Sigmoid colon (tissue), 7 donors: ENCODE measurements at places on chromosomes 13 and 19. TPM values are rescaled to one million over a fixed set of nuclear protein-coding genes. Genes with fewer than 3 reads are reported as not detected.

The ZNF724 gene
- 2.5 TPM for total RNA-seq

DNA sequence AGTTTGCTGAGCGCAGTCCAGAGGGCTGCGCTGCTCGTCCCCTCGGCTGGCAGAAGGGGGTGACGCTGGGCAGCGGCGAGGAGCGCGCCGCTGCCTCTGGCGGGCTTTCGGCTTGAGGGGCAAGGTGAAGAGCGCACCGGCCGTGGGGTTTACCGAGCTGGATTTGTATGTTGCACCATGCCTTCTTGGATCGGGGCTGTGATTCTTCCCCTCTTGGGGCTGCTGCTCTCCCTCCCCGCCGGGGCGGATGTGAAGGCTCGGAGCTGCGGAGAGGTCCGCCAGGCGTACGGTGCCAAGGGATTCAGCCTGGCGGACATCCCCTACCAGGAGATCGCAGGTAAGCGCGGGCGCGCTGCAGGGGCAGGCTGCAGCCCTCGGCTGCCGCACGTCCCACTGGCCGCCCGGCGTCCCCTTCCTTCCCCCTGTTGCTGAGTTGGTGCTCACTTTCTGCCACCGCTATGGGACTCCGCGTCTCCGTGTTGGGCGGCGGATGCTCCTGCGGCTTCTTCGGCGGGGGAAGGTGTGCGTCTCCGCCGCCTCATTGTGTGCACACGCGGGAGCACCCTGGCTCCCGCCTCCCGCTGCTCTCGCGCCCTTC, 772 bp downstream of the GPC6 start:
- peak overlapping the region; percentile 81 for H3K27ac ChIP-seq
- peak; percentile 70 for DNase-seq
- no peaks in the 10 kb centered on the region for H3K27me3 ChIP-seq
- no peaks in the 10 kb centered on the region for H3K36me3 ChIP-seq
- H3K4me1 ChIP-seq = no peaks in the 10 kb centered on the region

DNA sequence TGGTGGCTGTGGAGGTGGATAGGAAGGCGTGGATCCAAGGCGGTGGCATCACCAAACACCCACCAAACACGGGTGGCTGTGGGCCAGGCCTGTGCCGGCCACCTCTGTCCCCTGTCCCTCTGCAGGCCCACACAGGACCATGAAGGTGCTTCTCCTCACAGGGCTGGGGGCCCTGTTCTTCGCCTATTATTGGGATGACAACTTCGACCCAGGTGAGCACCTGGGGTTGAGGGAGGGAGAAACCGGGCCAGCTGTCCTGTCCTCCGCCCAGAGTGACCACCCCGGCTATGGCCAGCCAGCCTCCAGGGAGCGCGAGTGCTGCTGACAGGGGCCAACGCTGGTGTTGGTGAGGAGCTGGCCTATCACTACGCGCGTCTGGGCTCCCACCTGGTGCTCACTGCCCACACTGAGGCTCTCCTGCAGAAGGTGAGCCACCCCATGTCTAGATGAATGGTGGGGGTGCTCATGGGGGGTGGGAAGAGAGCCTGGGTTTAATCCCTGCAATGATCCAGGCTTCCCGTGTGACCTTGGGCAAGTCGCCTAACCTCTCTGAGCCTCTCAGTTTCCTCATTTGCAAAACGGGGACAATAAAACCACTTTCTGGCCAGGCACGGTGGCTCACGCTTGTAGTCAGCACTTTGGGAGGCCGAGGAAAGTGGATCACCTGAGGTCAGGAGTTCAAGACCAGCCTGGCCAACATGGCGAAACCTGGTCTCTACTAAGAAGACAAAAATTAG, 4.0 kb downstream of the HSD11B1L start:
- no peaks in the 10 kb centered on the region for H3K36me3 ChIP-seq
- DNase-seq = no peak
- H3K4me1 ChIP-seq = no peaks in the 10 kb centered on the region
- H3K27ac ChIP-seq = no peak overlapping the region

- no peak overlapping the region for H3K27ac ChIP-seq
- H3K4me1 ChIP-seq = no peaks in the 10 kb centered on the region
- no peaks in the 10 kb centered on the region for H3K27me3 ChIP-seq
Observed at GRCh38 chr19:8686549-8686948, 12.0 kb downstream of the ACTL9 start.

The CD70 gene
- not detected for total RNA-seq

The ZNF766 gene
- total RNA-seq = 10.3 TPM

GRCh38 chr13:109707044-109707741, 79.2 kb downstream of the IRS2 start:
- H3K4me3 ChIP-seq = no peak overlapping the region
- H3K27ac ChIP-seq = no peak overlapping the region
- H3K4me1 ChIP-seq = no peaks in the 10 kb centered on the region
- no peak for DNase-seq

- H3K36me3 ChIP-seq = no peaks in the 10 kb centered on the region
- H3K27ac ChIP-seq = no peak overlapping the region
- DNase-seq = no peak
- no peaks in the 10 kb centered on the region for H3K27me3 ChIP-seq
- no peak overlapping the region for H3K4me3 ChIP-seq
- no peaks in the 10 kb centered on the region for H3K4me1 ChIP-seq
Observed at GRCh38 chr19:28553005-28553404, 659.9 kb downstream of the UQCRFS1 start.

DNA sequence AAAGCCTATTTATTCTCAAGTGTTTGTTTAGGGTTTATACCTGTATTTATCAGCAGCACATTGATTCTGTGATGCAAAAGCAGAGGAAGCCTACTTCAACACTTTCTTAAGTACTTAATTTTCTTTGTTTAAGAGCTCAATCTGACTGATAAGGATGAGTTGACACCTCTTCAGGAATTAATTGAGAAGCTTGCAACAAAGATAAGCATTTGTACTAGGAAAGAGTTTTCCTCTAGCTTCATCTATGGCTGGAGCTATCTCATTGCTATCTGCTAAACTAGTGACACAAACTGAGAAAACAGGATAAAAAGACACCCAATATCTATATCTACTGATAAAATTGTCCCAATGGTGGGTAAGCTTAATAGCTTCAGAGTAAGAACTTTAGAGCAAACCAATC, 170.1 kb upstream of the SLITRK6 start:
- no peak for DNase-seq
- no peaks in the 10 kb centered on the region for H3K4me1 ChIP-seq
- H3K27ac ChIP-seq = no peak overlapping the region
- no peaks in the 10 kb centered on the region for H3K36me3 ChIP-seq
- no peak overlapping the region for H3K4me3 ChIP-seq
- no peaks in the 10 kb centered on the region for H3K27me3 ChIP-seq

GRCh38 chr19:39224910-39225309, 19.9 kb downstream of the IFNL3 start:
- H3K27ac ChIP-seq = no peak overlapping the region
- H3K4me1 ChIP-seq = no peaks in the 10 kb centered on the region

DNA sequence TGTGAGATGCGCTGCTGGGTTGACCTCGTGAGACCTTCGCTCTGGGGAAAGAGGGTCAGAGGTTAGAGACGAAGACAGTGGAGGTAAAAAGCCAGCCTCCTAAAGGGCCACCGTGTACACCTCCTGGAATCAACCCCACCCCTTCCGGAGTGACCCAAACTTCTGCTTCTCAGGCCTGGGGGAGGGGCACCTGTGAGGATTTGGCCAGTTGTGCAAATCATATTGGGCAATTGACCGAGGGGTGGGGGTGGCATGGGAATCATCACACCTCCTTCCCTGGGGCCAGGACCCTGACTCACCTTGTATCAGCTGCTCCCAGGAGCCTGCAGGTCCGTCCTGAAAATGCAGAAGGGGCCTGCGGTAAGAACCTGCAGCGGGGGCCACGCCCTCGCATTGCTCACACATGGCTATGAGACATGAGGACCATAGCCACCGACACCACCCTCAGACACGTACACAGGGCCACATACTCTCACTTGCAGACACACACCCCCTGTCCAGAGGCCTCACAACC, 2.8 kb downstream of the TNFSF14 start:
- H3K27me3 ChIP-seq = peaks cover 5% of the 10 kb centered on the region
- no peaks in the 10 kb centered on the region for H3K4me1 ChIP-seq
- DNase-seq = no peak

DNA sequence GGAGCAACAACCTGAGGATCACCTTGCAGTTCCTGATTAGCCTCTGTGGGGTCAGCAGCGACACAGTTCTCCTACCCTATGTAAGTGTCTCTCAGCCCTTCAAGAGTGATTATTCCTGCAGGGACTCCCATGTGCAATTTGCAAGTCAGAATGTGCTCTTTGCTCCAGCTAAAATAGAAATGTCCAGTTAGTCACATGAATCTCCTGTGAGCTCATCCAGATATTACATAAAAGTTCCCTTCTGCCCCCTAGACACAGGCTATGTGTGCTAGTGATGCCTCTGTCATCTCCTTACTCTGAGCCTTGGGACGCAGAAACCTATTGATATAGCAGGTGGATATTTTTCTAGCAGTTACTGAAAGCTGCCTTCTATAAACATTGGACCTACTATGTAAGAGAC, 105.5 kb downstream of the ZAR1L start:
- no peaks in the 10 kb centered on the region for H3K27me3 ChIP-seq
- peaks cover 8% of the 10 kb centered on the region for H3K36me3 ChIP-seq
- no peak overlapping the region for H3K27ac ChIP-seq

The KLK8 gene
- not detected for total RNA-seq

DNA sequence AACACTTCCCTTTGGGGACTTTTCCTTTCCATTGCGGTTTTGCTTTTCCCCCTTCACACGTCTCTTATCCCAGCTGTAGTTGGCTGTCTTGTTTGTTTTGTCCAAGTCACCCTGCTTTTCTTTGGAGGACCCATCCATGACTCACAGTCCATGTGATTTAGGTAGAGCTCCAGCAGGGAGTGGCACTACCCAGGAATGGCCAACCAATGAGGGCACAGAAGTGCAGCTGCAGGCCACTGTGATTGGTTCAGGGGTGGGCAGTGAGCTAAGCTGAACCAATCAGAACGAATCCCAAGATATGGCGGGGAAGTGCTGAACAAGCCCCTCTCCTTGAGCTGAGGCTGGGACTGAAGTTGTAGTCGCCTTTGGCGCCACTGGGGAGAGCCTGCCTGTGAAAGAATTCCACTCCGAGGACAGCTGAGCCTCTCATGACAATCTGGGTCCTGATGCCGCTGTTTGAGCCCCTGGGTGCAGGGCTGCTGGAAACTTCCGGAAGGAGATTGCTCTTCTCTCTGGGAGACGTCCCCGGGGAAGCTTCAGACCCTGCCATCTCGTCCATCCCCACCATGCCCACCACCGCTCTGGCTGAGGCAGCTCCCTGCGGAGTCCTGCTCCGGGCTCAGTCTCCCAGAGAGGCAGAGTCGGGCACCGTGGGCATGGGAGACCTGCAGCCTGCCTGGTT, 62.9 kb upstream of the URI1 start:
- no peak overlapping the region for H3K4me3 ChIP-seq
- DNase-seq = no peak
- peaks cover 24% of the 10 kb centered on the region for H3K27me3 ChIP-seq
- H3K4me1 ChIP-seq = no peaks in the 10 kb centered on the region
- H3K36me3 ChIP-seq = no peaks in the 10 kb centered on the region

DNA sequence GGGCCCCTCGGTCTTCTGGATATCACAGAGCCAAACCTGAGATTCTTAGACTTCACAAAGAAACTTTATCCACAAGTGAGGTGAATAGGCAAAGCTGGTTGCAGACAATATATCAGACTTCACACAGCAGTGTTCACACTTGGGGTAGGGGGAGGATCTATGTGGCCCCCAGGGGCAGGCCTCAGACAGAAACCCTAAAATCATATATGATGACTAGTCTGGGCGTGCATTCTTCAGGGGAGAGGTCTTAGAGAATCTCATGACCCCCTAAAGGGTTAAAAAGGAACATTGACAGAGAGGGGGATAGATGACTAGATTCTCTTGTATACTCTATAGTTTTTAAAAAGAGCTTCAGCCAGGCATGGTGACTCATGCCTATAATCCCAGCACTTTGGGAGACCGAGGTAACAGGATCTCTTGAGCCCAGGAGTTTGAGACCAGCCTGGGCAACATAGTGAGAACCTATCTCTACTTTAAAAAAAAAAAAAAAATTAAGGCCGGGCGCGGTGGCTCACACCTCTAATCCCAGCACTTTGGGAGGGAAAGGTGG, 2.8 kb downstream of the TYROBP start:
- H3K27ac ChIP-seq = peak overlapping the region; percentile 95
- DNase-seq = no peak
- H3K27me3 ChIP-seq = no peaks in the 10 kb centered on the region
- peaks cover 22% of the 10 kb centered on the region for H3K4me1 ChIP-seq
- H3K36me3 ChIP-seq = no peaks in the 10 kb centered on the region

GRCh38 chr13:48126944-48127830, 32.3 kb upstream of the MED4 start:
- H3K27ac ChIP-seq = peak overlapping the region; percentile 83
- H3K36me3 ChIP-seq = no peaks in the 10 kb centered on the region
- no peaks in the 10 kb centered on the region for H3K27me3 ChIP-seq
- H3K4me3 ChIP-seq = no peak overlapping the region

- H3K36me3 ChIP-seq = peaks cover 31% of the 10 kb centered on the region
- no peak for DNase-seq
- H3K4me1 ChIP-seq = peaks cover 72% of the 10 kb centered on the region
- peak overlapping the region; percentile 65 for H3K27ac ChIP-seq
- H3K4me3 ChIP-seq = no peak overlapping the region
Observed at GRCh38 chr19:2240881-2241760, 4.5 kb downstream of the SF3A2 start.

DNA sequence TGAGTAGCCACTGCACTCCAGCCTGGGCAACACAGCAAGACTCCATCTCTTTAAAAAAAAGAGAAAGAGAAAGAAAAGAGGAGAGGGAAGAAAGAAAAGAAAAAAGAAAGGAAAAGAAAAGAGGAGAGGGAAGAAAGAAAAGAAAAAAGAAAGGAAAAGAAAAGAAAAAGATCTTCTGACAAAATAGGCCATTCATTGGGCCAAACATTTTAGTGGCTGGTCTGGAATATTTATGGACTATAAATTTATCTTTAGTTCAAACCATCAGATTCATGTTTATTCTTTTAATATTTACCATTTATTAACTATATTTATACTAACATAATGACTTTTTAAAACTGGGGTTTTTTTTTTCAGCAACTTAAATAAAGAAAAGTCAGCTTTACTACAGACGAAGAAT, 85.6 kb upstream of the KLF5 start:
- no peak overlapping the region for H3K4me3 ChIP-seq
- H3K4me1 ChIP-seq = no peaks in the 10 kb centered on the region
- no peaks in the 10 kb centered on the region for H3K27me3 ChIP-seq
- DNase-seq = no peak

DNA sequence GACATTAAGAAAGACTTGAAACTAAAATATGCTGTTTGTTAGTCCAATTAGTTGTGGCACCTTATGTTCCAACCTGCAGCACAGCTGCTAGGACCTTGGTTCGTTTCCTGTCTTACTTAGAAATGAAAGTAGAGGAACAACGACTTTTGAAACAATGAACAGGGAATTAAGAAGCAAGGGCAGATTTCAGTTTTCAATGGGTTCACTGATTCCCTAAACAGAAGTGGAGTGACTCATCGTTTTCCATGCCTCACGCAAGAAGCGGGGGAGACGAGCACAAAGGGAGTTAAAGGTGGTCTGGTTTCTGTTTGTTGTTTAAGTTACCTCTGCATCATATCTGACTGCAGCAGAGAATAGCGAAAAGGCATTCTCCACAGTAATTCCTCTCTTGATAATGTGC, 44.8 kb downstream of the PHF11 start:
- no peaks in the 10 kb centered on the region for H3K4me1 ChIP-seq
- no peak for DNase-seq
- no peak overlapping the region for H3K4me3 ChIP-seq
- peak overlapping the region; percentile 26 for H3K27ac ChIP-seq
- no peaks in the 10 kb centered on the region for H3K27me3 ChIP-seq

The SMIM44 gene
- total RNA-seq = not detected
